ENCODE measurements at places on chromosomes 16 and 17.

DNA sequence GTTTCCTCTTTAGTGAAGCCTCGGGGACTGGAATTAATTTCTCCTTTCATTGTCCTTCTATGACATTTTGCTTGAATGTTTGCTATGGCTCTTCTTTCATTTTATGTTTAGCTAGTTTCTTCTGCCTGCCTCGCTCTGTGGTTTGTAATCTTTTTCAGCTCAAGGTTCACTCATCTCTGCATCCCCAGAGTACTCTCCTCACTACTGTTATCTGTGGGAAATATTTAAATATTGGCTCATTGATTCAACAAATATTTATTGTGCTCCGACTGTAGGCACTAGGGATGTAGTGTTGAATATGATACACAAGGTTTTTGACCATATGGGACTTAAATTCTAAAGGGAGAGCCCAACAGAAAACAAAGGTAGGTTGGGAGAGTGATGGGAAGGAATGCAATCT, 195.9 kb downstream of the PHKB start:
- no peak for DNase-seq

DNA sequence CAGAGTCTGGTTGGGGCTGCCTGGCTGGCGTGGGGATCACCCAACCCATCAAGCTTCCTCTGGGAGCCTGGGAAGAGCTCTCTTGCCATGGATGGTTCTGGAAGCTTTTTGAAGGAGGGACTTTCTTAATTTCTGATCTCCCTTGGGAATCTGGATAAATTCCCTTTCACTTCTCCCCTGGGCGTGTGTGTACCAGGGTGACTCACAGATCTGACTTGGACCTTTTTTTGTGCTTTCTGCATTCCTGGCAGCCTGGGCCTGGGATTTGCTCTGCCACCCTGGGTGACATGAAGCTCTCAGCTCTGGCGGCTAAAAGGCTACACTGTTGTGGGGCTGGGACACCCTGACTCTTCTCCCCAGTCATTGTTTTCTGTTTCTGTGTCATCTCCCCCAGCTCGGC, 70.1 kb downstream of the ABCC1 start:
- DNase-seq, result no peak

DNA sequence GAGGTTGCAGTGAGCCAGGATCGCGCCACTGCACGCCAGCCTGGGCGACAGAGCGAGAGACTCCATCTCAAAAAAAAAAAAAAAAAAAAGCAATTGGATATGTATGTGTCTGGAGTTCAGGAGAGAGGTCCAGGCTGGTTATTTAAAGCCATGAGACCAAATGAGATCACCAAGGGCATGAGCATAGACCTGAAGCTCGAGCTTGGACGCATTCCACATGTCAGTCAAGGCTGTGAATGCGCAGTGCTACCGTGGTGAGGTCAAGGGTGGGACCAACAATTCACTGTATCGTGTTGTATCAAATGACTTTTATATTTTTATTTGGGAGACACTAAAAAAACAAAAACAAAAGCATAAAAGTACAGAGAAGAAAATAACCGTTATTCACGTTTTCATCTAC, 29.1 kb upstream of the SPNS2 start:
- no peak for DNase-seq

- no peak for DNase-seq
Observed at GRCh38 chr17:81991684-81992305, 14.4 kb downstream of the ASPSCR1 start.
